Stimulated activated CD4-positive, alpha-beta T cell treated with anti-CD3 and anti-CD28 coated beads, Interleukin-1b, Interleukin-23, amount 100 ng/mL, for 24 hours (primary cell): ENCODE measurements at places on chromosomes 5 and 9.

DNA sequence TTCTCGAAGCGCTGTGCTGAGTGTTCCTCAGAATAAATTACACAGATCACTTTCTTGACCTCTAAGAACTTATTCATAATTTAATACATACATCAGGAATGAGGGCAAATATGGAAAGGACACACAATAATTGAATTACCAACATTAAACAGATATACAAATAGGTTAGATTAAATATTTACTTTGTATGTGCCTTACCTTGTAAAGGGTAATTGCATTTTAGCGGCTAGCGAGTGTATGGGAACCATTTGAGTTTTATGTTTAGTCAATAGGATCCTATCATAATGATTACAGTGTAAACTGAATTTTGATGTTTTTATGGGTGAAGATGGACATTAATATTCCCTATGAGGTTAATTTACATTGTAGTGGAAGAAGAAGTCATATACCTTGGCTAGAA, 1187.1 kb upstream of the WWC1 start:
- DNase-seq, result no peak

- no peak for DNase-seq
Observed at GRCh38 chr5:74945561-74946165, 79.5 kb upstream of the FAM169A start.

DNA sequence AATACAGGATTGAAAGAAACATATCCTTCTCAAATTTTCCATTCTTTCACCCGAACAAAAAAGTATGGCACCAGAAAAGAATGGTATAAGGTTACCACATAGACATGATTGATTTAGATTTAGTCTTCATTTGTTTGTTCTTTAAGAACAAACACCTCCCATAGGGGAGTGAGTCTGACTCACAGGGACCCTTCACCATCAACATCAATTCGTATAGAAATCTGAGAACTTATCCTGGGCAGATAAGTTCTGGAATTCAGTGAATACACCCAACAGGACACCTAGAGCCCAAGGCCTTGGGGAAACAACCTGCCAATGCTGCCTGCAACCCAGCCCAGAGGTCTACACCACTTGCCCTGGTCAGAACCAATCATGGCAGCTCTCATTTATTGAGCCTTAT, 46.2 kb downstream of the LHFPL2 start:
- no peak for DNase-seq

GRCh38 chr5:176490301-176490700, 42.1 kb downstream of the FAF2 start:
- no peak for DNase-seq

DNA sequence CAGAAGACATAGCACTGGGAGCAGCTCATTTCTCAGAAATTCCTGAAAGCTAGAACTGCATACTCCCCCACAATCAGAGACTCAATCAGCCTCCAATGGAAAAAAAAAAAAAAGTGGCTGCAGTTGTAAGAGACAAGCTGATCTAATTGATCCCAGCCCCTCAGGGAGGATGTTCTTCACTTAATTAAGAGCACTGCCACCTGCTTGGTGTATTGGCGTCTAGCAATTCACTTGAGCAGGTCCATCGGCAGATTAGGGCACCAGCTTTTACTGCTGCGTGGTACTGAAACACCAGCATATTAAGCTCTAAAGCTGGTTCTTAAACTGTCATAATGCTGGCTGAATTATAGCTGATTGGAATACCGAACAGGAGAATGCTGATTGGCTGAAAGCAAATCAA, 1890.1 kb upstream of the WWC1 start:
- no peak for DNase-seq

- DNase-seq, result no peak
Observed at GRCh38 chr9:120592210-120592609, 12.2 kb upstream of the CDK5RAP2 start.

- DNase-seq, result no peak
Observed at GRCh38 chr5:39200081-39200480, 19.3 kb downstream of the FYB1 start.

DNA sequence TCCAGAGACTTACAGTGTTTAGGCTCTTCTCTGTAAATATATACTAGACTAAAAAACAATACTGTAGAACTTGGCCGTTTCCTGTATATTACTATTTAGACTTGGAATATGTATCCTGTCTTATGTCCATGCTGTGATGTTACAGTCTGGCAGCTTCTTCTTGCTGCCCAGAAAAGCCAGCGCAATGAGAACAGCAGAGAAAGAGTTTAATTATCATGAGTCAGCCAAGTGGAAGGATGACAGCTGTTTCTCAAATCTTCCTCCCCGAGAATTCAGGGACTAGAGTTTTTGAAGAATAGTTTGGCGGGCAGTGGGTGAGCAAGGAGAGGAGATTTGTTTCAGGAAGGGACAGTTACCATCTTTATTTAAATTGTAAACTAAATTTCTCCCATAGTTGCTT, 37.5 kb downstream of the NAA35 start:
- DNase-seq, result no peak

- DNase-seq, result no peak
Observed at GRCh38 chr9:5485378-5486085, 24.8 kb upstream of the PDCD1LG2 start.

- no peak for DNase-seq
Observed at GRCh38 chr9:72158680-72159079, 9.4 kb downstream of the GDA start.
